ENCODE measurements at places on chromosomes 12 and 14.

- no peak for DNase-seq
Observed at GRCh38 chr14:33671556-33671955, 279.3 kb downstream of the EGLN3 start.

DNA sequence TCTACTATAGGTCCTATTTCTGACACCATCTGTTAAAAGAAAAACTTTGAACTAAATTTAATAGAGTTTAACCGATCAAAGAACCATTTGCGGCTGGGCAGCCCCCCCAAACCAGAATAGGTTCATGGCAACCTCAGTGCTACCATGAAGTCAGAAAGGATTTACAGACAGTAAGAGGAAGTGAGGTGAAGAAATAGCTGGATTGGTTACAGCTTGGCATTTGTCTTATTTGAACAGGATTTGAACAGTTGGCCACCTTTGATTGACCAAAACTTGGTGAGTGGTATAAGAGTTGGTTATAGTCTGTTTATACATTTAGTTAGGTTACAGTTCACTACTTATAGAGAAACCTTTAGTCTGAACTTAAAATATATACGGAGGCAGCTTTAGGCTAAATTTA, 88.9 kb downstream of the TXNDC16 start:
- no peak for DNase-seq

DNA sequence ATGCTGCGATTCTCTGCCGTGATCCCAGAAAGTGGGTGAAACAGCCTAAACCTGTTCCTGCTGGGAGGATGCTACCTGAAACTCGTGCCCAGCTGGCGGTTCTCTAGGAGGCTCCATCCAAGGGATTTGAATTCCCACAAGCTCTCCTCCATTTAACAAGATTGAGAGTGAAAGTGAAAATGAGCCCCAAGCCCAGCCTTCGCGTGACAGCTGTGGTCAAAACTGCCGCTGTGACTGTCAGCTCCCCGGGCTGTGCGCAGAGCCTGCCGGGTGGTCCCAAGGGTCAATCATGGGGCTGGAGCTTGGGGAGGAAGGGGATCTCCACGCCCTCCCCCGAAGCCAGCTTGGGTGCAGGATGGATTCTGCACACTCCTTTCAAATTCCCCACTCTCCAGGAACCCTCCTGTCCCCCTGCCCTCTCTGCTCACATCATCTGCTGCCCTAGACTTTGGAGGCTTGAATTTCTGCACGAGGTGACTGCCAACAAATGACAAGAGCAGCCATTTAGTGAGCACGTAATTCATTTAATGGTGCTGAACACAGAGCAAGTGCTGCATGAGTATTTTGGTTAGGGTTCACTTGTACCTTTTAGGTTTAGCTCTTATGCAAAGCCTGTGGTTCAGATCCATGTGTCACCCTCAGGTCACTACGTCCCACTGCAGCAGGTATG, 5.3 kb downstream of the ASB2 start:
- DNase-seq, result peak; percentile 80

GRCh38 chr12:5377997-5378592, 53.8 kb upstream of the NTF3 start:
- no peak for DNase-seq

DNA sequence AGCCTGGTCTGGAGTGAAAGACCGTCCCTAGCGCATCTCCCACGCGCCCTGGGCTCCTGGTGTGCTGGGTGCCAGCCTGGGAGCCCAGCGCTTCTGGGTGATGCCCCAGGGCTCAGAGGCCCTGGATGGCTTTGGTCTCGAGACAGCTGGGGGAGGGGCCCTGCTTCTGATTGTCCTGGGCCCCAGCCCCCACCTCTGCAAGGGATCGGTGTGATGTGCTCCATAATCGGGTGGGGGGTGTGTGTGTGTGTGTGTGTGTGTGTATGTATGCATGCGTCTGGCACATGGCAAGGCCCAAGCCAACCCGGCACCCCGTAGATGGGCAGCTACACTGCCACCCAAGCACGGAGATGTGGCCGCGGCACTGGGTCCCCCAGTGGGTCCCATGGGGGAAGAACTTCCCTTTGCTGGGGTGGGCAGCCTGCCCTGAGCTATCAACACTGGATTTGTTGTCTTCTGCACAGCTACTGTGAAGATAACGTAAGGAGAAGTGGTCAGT, 3.1 kb downstream of the ZBTB42 start:
- no peak for DNase-seq

- DNase-seq, result no peak
Observed at GRCh38 chr14:57413849-57414248, 23.5 kb downstream of the NAA30 start.

- no peak for DNase-seq
Observed at GRCh38 chr12:130351326-130351725, 13.6 kb downstream of the PIWIL1 start.

DNA sequence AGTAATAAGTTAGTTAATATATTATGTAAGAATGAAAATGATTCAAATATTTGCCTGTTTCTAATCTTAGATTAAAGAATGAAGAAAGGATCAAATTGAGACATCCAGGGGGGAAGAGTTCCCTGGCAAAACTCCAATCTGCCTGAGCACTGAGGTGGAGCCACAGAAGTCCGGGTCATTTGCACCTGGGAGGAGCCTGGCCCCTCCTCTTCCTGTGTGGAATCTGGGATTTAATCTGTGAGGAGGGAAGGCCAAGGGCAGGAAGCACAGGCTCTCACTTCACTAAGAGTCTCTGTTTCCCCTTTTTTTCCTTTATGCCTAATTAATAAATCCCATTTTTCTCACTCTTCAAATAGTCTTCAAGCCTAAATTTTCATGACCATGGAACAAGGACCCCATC, 599.5 kb downstream of the FLRT2 start:
- no peak for DNase-seq

DNA sequence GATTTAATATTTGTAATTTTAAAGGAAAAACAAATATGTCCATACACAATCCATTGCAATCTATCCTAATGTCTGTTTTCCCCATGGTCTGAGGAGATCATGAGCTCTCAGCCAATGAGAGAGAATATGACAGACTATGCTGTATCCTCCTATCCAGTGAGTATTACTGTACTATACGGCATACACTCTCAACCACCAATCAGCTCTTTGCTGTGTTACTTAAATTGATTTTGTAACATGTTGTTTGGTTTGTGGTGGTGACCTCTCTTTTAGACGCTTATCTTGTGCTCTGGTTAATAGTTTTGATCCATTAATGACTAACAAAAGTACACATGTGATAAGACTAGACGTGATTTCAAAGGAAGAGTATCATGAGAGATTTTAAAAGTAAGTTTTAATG, 231.5 kb upstream of the FOXN3 start:
- no peak for DNase-seq

- no peak for DNase-seq
Observed at GRCh38 chr14:86852530-86852929, 1140.5 kb downstream of the GALC start.

All from activated T-cell treated with anti-CD3 and anti-CD28 coated beads, Interleukin-2, amount 50 U/mL, for 48 hours (primary cell).